ENCODE measurements at places on chromosomes 3 and 15. TPM values are rescaled to one million over a fixed set of nuclear protein-coding genes. Genes with fewer than 3 reads are reported as not detected.
A peak's percentile ranks its signal among the peaks of the same experiment; 100 is the strongest.

GRCh38 chr3:113454630-113455029 is 13.3 kb upstream of the CFAP44 start:
- no peak for DNase-seq

- DNase-seq: no peak
Measured at GRCh38 chr3:2001306-2002108, 97.2 kb upstream of the CNTN4 start.

DNA sequence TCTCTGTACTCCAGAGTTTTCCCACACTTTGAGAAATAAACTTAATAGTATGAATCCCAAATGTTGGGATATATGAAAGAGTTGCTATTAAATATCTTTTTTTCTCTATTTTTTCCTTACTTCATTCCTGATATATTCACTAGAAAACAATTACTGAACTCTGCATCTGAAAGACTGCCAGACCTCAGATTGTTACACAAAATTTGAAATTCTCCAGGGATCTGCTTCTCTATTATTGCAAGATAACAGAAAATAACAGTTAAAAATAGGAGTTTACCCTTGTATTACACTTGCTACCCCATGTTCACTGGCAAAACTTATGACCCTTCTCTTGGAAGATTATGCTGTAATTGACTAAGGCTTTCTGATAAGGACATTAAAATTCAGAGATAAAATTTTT is 11.7 kb upstream of the P3H2 start:
- DNase-seq: no peak

GRCh38 chr3:143727391-143727790 is 120.9 kb downstream of the SLC9A9 start:
- no peak for DNase-seq

DNA sequence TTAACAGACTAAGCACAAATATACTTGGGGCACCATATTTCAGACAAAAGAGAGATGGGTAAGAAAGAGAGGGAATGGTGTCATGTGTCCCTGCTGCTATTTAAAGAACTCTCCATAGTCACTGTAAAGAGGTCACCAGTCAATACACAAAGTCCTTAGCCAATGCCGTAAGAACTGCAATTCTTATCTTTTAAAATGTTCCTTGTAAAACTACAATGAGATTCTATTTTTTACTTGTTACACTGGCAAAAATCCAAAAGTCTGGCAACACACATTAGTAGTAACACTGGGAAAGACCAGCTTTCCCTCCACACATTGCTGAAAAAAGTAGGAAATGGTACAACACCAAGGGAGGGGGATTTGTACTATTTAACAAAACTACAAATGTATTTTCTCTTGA is 189.4 kb downstream of the TBC1D5 start:
- DNase-seq: no peak

DNA sequence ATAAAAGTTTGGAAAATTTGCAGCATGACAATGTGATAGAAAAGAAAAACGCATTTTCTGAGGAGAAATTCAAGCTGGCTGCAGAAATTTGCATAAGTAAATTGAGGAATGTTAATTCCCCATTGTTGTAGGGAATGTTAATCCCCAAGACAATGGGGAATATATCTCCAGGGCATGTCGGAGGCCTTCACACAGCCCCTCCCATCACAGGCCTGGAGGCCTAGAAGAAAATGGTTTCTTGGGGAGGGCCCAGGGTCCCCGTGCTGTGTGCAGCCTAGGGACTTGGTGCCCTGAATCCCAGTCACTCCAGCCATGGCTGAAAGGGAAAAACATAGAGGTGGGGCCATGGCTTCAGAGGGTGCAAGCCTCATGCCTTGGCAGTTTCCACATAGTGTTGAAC is 101.1 kb downstream of the BOC start:
- no peak for DNase-seq

DNA sequence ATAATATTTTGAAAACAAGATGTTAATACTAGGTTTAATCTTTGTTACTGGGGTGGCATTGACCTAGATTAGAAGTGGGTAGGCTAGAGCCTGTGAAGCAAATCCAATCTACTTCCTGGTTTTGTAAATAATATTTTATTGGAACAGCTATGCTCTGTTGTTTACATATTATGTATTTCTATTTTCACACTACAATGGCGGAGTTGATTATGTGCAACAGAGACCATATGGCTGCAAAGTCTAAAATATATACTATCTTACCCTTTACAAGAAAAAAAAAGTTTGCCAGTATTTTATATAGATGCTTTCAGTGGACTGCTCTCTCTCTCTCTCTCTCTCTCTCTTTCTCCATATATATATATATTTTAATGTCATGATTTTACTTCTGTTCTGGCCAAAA is 244.2 kb downstream of the NLGN1 start:
- no peak for DNase-seq

- DNase-seq: no peak
Measured at GRCh38 chr3:83434880-83435587, 1523.8 kb upstream of the CADM2 start.

- DNase-seq: no peak
Measured at GRCh38 chr3:67866571-67866970, 212.2 kb upstream of the SUCLG2 start.

- no peak for DNase-seq
Measured at GRCh38 chr3:102237838-102238237, 197.0 kb upstream of the ZPLD1 start.

DNA sequence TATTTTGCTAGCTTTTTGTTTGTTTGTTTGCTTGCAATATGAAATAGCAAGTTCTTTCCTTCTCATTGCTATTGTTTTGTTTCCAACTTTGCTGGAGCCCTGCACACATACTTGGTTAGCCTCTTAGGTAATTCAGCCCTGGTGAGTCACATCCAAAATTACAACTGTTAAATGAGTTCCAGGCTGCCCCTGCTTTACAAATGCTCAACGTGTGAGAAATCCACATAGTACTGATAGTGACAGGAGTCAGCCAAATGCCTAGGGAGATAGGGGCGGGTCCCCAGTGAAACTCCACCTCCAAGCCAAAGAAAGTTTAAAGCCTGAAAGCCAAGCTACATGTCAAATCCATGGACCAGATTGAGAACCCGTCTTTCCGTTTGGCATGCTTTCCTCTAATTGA is 81.3 kb upstream of the RNF7 start:
- peak; percentile 29 for DNase-seq

Gene GRAMD2A
- total RNA-seq: 0.42 TPM

Gene STXBP5L
- total RNA-seq: 0.71 TPM

Gene ADCY5
- total RNA-seq: 177 TPM

Gene ROPN1
- not detected for total RNA-seq
